Mesenchymal stem cell (in vitro differentiated cells and primary cell): ENCODE measurements at places on chromosomes 3 and 15.

GRCh38 chr15:29124581-29125381 is 144.8 kb downstream of the NSMCE3 start:
- no peak for DNase-seq

DNA sequence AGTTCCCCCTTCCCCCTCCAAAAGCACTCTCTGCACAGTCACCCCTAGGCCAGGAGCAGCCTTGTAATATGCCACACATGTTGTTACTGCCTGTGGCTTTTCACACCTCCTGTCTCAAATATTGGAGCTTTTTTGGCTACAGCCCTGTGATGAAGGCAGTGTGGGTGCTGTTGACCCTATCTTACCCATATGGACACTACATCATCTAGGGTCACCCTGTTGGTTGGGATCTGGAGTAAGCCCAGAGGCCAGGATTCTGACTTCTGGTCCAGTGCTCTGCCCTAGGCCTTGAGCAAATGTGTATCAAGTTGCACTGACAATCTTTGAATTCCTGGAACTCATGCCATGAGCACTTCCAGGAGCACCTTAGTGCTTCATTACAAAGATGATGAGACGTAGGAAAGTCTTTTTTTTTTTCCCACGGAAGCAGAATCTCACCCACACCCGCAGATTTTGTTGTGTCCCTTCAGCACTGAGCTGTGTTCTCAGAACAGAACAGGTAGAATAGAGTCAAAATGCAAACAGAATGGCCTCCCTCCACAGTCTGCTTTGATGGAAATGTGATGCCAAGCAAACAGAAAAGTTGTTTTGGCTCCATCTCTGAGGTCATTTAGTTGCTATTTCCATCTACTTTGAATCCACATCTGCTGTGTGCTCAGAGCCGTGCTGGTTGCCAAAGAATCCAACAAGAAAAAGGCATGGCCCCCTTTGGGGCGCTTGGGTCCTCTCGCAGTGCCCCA is 49.6 kb downstream of the SMAD3 start:
- no peak for DNase-seq

GRCh38 chr3:11924518-11924917 is 77.8 kb upstream of the TAMM41 start:
- DNase-seq: no peak

DNA sequence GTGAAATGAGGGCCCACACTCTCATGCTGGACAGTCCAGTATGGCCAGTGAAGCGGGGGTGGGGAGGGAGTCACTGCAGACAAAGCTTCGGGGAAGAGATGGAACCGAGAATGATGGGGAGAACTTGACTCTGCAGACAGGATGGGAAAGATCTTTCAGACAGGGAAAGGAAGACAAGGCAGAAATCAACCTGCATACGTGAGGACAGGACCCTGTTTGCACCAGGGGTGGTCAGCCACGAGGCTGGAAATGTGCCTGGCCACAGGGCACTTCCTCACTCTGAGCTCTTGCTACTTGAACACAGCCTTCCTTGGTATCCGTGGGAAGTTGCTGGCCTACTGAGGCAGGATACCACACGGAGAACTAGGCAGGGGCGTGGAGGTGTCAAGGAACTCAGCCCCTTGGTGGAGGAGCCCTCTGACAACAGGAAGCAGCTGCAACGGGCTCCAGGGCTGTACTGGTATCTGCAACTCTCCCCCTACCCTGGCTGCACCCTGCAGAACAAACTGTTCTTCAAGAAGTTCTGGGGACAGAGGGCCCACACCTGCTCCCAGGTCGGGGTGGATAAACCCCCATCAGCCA is 9.3 kb upstream of the SRP14 start:
- DNase-seq: no peak

DNA sequence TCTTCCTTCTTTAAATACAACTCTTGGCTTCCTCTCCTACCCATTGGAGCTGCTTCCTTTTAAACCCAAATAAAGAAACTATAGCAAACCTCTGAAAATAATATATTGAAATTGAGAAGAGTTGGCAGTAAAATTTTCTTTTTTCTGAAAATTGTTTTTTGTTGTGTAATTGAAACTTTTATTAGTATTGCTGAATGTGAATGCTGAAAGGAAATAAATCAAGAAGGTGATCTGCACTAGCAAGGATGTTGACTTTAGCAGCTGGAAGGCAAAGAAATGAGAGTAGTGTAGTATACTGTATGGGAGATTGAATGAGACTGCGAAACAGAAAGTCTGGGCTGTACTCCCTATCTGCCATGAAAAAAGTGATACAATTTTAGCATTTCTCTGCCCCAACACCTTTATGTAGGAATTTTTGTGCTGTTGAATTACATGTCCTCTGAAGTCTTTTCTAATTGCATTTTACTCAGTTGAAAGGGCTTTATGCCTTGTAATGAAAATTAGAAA is 166.3 kb downstream of the DOCK3 start:
- no peak for DNase-seq

DNA sequence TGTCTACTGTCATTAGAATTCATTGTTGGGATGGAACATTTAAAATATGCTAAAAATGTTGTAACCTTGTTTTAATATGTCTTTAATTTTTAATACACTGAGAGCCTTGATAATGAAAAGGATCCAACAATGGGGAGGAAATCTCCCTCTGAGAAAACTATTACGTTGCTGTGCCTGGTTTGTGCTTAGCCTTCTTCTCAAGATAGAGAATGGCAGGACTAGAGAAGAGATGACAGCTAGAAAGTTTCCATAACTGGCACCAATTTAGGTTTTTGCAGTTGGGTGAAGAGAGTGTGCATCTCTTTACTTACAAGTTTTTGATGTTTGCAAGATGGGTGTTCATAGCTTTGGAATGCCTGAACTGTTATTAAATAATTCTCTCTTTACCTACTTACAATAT is 42.6 kb upstream of the NANOGP8 start:
- DNase-seq: no peak

DNA sequence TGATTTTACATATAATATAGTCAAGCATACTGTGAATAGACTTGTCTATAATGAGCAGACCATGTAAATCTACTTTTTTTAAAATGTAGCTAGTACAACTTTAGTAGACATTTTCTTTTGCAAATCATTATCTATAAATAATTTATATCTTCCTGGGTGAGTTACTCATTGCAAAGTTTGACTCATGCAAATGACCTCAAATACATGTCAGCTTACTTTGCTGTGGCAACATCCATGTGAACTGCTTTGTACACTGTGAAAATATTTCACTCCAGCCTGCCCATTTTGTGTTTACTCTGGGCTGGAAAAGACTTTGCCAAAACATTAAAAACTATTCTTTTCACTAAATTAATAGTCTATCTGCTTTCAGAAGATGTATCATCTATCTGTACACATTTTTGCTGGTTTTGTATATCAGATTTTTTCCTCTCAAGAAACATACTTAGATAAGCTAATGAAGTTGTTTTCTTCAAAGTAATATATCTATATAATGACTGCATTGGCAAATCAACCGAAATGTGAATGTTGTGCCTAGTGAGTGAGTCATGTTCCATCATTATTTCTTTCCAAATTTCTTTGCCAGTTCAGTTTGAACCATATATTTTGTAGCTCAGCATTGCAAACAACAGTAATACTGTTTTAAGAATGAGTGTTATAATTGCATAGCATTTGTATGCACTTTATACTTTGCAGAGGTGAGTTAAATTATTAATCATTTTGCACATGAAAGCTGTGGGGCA is 26.5 kb downstream of the IGSF10 start:
- DNase-seq: peak; percentile 89

DNA sequence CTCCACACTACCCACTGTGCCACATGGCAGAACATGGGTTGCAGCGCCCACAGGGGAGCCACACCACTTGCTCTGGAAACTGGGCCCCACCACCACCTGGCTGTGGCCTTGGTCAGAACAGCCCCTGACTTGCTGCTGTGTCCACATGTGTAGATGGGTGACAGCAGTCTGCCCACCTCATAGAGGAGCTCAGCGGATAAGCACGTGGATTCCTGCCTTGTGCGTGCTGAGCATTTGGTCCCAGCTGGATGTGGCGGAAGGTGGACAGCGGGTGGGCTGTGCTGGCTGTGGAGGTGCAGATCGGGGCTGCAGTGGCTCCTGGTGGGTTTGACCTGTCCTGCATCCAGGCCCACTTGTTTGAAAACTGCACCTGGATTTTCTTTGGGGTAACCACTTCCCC is 6.0 kb upstream of the PLXNA1 start:
- DNase-seq: no peak

DNA sequence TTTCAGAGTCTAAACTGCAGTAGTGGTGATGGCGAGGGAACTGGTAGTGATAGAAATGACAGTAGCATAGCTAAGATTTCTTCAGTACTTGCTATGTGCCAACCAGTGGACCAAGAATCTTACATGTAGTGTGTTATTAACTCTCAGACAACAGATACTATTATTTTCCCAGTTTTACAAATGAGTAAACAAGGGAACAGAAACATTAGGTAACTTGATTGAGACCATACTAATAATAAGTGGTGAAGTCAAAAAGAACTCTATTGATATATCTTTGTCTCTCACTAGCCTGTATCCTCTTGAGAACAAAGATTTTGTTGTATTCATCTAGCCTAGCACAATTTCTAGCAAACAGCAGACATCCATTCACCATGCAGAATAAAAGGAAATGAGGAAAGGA is 250.1 kb downstream of the ZBTB20 start:
- DNase-seq: no peak

DNA sequence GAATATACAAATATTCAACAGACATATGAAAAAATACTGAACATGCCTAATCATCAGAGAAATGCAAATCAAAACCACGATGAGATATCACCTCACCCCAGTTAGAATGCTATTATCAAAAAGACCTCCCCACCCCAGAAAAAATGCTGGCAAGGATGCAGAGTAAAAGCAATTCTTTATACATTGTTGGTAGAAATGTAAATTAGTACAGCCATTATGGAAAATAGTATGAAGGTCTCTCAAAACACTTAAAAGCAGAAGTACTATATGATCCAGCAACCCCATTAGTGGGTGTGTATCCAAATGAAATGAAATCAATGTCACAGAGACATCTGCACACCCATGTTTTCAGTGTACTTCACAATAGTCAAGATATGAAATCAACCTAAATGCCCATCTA is 308.7 kb downstream of the CHST2 start:
- DNase-seq: no peak

DNA sequence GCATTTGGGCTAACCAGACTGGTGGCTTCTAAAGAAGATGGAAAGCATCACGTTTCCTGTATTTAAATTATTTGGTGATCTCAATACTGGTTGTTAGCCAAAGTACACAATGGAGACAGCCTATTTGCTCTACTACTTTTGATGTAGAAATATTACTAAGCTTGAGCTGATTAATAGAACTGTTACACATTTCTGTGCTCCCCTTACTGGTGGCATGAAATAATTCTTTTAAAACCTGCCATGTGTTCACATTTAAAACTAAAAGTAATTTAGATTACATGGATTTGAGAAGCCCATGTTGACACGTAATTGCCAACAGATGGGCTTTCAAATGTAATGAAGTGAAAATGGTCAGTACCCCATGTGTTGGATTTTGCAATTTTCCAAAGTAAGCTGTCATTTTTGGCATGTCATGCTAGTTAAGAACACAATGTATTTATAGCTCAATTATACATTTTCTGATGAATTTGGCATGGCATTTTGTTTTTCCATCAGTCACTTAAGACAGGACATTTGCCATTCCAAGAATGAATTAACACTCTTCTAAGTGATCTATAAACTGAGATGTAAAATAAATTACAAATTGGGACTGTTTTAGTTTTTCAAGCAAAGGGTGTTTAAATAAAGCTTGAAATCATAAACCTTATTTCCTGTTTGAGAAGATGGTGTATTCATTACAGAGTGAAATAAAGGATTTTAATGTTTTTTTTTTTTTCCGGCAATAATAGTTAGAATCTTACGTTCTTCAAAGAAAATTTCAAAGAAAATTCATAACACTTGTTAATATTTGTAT is 10.8 kb upstream of the RARRES1 start:
- DNase-seq: no peak

GRCh38 chr15:85477730-85478129 is 97.3 kb downstream of the AKAP13 start:
- peak; percentile 69 for DNase-seq

GRCh38 chr3:177973241-177973840 is 562.9 kb upstream of the KCNMB2 start:
- DNase-seq: no peak

- DNase-seq: no peak
Measured at GRCh38 chr3:149474250-149474817, at the start of gene TM4SF4. TSS of gene TM4SF4 (plus strand) at chr3:149474697. CDS start at chr3:149474878, 181 bp downstream.

- DNase-seq: peak; percentile 9
Measured at GRCh38 chr15:78301828-78302227, 2.4 kb upstream of the SKIC8 start.

DNA sequence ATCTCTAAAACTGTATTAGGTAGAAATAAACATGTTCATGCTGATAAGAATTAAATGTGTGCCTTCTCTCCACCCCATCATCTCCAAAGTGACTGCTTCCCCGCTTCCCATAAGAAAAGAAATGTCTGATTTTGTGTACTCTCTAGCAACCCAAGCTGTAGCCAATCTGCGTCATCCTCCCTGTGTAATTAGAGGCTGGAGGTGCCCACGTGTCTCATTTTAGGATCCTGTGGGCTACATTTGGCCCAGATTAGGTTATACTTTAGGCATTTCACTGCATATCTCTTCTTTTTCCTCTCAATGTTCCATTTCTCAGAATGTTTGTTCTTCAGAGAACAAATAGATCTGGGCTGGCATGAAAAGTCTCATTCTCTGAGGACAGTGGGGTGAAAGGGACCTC is 19.3 kb upstream of the ZNF148 start:
- DNase-seq: no peak

DNA sequence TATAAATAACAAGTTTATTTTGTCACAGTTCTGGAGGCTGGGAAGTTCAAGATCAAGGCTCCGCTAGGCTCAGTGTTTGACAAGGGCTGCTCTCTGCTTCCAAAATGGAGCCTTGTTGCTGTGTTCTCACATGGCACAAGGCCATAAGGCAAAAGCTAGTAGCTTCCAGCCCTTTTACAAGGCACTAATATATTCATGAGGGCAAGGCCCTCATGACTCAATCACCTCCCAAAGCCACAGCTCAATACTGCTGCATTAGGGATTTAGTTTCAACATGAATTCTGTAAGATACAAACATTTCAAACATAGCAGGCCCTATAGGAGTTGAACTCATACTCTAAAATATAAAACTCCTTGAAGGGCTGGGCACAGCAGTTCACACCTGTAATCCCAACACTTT is 30.2 kb downstream of the ZBTB11 start:
- no peak for DNase-seq

DNA sequence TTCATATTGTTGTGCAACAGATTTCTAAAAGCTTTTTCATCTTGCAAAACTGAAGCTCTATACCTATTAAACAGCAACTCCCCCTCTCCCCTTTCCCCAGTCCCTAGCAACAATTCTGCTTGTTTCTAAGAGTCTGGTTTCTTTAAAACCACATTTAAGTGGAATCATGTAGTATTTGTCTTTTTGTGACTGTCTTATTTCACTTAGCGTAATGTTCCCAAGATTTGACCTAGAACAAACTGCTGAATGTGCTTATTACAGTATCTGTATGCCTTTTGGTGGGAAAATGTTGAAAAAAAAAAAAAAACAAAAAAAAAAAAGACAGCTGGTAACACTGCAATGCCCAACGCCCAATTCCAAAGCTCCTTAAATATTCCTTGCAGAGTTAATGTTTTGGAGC is 19.5 kb upstream of the SPESP1 start:
- no peak for DNase-seq
